ENCODE measurements at places on chromosomes 11 and 22. TPM values are rescaled to one million over a fixed set of nuclear protein-coding genes. Genes with fewer than 3 reads are reported as not detected.

NAV2 gene
- 12.3 TPM for total RNA-seq

RAB38 gene
- 20.4 TPM for total RNA-seq

GRCh38 chr11:68106165-68106940 lies 14.8 kb downstream of the CHKA start:
- no peak for DNase-seq

GRCh38 chr22:28548406-28548805 lies 131.2 kb downstream of the TTC28 start:
- no peak for DNase-seq

DNA sequence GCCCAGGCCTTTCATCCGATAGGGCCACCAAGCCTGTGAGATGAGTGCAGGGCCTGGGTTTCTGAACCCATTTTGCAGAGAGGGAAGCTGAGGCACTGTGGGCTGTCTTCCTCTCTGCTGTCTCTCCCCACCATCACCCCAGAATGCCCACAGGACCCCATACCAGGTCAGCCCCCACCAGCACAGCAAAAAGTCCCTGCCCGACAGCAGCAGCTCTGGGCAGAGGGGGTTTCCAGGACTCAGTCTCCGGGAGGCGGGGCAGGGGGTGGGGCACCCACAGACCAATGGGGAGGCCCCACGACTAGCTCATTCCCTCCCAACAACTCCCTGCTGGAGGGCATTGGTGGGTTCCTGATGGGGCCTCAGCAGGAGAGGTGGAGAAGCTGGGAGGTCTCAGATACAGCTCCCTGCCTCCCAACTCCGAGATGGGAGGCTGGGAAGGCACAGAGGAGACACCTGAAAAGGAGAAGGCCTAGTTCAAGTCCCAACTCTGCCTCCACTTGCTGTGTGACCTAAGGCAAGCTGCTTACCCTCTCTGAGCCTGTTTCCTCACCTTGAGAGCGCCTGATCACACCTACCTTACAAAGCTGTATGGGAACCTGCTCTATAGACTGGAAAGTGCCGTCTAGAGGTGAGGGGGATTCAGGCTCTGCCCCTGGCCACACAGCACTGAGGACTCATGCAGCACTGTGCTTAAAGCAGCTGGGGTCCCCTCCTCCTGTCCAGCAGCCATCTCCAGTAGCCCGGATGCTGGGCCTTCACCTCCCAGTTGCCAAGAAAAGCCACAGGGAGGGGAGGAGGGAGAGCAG lies 3.5 kb downstream of the CBX7 start:
- peak; percentile 93 for DNase-seq

GRCh38 chr11:118622376-118623268 lies 15.2 kb downstream of the PHLDB1 start:
- no peak for DNase-seq

- DNase-seq = no peak
Measured at GRCh38 chr11:109734566-109734965, 312.6 kb downstream of the C11orf87 start.

Data from H7 (cell line).